ENCODE measurements at places on chromosomes 6 and 20.

DNA sequence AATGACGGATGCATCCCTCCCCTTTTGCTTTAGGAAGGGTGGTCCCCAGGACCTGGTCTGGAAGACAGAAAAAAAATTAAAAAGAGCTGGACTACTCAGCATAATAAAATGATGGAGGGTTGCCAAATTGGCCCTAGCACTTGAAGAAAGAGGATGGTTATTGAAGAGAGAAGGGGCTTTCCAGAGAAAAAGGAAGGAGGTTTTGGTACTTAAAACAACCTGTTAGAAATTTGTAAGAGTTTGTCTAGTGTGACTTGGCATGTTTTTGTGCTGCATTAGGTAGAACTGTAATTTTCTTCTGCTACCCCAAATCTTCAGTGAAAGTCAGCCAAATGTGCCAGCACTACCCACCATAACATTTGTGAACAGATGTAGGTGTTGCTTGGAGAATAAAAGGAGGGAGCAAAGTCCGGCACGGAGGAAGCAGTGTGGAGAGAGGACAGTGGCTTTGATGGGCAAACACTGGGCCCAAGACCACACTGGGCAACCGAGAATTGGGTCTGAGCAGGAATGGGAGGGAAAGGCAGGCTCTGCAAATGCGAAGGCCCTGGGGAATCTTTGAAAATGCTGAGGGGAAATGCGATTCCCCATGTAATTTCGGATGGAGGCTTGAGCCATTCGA, 160.9 kb downstream of the QRSL1 start:
- no peak overlapping the region for H3K27ac ChIP-seq
- no peak for DNase-seq
- H3K36me3 ChIP-seq: no peaks in the 10 kb centered on the region
- H3K27me3 ChIP-seq: no peaks in the 10 kb centered on the region
- no peaks in the 10 kb centered on the region for H3K4me1 ChIP-seq

- no peaks in the 10 kb centered on the region for H3K27me3 ChIP-seq
- no peaks in the 10 kb centered on the region for H3K36me3 ChIP-seq
- no peak for DNase-seq
- peaks cover 47% of the 10 kb centered on the region for H3K4me1 ChIP-seq
These were observed 26.0 kb upstream of the PI16 start for GRCh38 chr6:36928547-36928918.

GRCh38 chr6:129860908-129861665, at the start of gene TMEM244:
TSS of gene TMEM244 (minus strand) at chr6:129861315. CDS start at chr6:129861188, 127 bp downstream.
- H3K36me3 ChIP-seq: no peaks in the 10 kb centered on the region
- H3K27ac ChIP-seq: peak within 1 kb of the TSS; percentile 22
- no peaks in the 10 kb centered on the region for H3K27me3 ChIP-seq
- DNase-seq: no peak
- H3K4me1 ChIP-seq: no peaks in the 10 kb centered on the region
- H3K4me3 ChIP-seq: peak within 1 kb of the TSS; percentile 14

DNA sequence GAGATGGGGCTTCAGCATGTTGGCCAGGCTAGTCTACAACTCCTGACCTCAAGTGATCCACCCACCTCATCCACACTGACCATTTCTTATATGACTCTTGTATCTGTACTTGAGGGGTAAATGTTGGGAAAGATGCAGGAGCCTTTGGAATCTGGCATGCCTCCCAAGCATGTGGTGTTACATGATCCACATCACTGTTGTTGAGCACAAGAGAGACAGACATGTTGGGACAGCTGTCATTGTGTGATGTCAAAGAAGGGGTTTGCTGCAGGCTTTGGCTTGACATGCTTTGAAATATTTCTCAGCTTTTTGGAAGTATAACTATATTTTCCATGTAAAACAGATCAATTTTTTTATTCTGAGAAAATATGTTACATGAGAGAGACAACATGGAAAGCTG, 139.9 kb downstream of the MOXD1 start:
- H3K4me1 ChIP-seq: no peaks in the 10 kb centered on the region
- H3K4me3 ChIP-seq: no peak overlapping the region
- no peaks in the 10 kb centered on the region for H3K36me3 ChIP-seq
- no peak overlapping the region for H3K27ac ChIP-seq
- no peak for DNase-seq
- H3K27me3 ChIP-seq: no peaks in the 10 kb centered on the region

GRCh38 chr6:53378208-53378607, 29.5 kb upstream of the ELOVL5 start:
- no peaks in the 10 kb centered on the region for H3K36me3 ChIP-seq
- no peaks in the 10 kb centered on the region for H3K4me1 ChIP-seq
- DNase-seq: no peak

GRCh38 chr6:38113825-38114576, 294.5 kb downstream of the ZFAND3 start:
- no peak overlapping the region for H3K4me3 ChIP-seq
- no peak for DNase-seq
- H3K27me3 ChIP-seq: no peaks in the 10 kb centered on the region

- H3K4me1 ChIP-seq: no peaks in the 10 kb centered on the region
- H3K27me3 ChIP-seq: no peaks in the 10 kb centered on the region
- no peak overlapping the region for H3K4me3 ChIP-seq
- no peaks in the 10 kb centered on the region for H3K36me3 ChIP-seq
- DNase-seq: no peak
These were observed 481.4 kb downstream of the MAFB start for GRCh38 chr20:40207655-40208054.

DNA sequence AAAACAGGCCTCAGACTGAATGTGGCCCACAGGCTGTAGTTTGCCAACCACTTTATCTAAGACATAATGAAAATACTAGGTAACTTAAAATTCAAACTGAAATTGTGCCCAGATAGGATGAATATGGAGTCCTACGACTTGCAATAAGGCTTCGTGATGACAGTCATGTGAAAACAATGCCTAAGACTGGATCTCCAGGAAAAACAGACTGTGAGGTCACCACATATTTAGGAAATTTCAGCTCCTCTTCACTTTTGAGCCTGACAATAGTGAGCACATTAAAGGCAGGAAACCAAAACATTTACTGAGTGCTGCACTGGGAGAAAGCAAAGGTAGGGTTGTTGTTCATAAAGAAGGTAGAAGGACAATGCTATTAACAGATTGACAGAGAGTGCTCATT, 50.0 kb downstream of the RTN4IP1 start:
- no peaks in the 10 kb centered on the region for H3K27me3 ChIP-seq
- no peaks in the 10 kb centered on the region for H3K4me1 ChIP-seq
- H3K4me3 ChIP-seq: no peak overlapping the region
- H3K36me3 ChIP-seq: no peaks in the 10 kb centered on the region
- H3K27ac ChIP-seq: no peak overlapping the region

GRCh38 chr20:47318586-47319516, 37.6 kb downstream of the ZMYND8 start:
- DNase-seq: peak; percentile 98
- peak overlapping the region; percentile 19 for H3K4me3 ChIP-seq
- no peaks in the 10 kb centered on the region for H3K27me3 ChIP-seq
- H3K4me1 ChIP-seq: peaks cover 84% of the 10 kb centered on the region
- H3K27ac ChIP-seq: peak overlapping the region; percentile 99

DNA sequence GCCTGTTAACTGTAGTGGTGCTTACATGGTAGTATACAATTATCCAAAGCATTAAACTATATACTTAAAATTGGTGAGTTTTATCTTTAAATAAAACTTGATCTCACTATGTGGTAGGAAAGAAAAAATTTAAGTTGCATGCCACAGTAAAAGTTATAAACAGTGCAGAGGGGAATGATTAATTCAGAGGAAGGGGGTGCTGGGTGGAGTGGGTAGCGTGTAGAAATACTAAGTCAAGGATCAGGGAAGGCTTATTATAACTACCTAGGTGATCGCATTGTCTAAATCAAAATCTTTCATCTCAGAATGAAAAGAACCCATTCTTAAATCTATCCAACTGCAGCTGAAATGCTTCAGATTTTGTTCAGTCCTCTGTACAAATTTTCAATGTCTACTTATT, 428.3 kb downstream of the ADGRB3 start:
- H3K36me3 ChIP-seq: no peaks in the 10 kb centered on the region
- H3K27me3 ChIP-seq: no peaks in the 10 kb centered on the region
- no peak overlapping the region for H3K27ac ChIP-seq
- H3K4me3 ChIP-seq: no peak overlapping the region

DNA sequence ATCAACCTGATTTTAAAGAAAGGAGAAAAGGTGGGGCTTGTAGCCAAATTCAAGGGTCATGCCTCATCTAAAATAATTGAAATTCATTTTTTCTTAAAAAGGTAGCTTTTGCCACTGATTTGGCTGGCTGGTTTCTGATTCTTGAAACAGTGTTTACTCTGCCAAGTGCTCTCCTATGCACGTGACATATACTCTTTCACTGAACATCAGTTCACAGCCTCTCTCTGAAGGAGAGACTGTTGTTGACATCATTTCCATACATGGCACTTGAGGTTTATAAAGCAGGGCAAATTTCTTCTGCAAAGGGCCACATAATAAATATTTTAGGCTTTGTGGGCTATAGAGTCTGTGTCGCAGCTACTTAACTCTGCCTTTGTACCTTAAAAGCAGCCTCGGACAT, 40.4 kb upstream of the DOK5 start:
- H3K27me3 ChIP-seq: no peaks in the 10 kb centered on the region
- DNase-seq: no peak
- H3K4me3 ChIP-seq: no peak overlapping the region
- no peaks in the 10 kb centered on the region for H3K4me1 ChIP-seq
- H3K36me3 ChIP-seq: no peaks in the 10 kb centered on the region
- H3K27ac ChIP-seq: no peak overlapping the region

DNA sequence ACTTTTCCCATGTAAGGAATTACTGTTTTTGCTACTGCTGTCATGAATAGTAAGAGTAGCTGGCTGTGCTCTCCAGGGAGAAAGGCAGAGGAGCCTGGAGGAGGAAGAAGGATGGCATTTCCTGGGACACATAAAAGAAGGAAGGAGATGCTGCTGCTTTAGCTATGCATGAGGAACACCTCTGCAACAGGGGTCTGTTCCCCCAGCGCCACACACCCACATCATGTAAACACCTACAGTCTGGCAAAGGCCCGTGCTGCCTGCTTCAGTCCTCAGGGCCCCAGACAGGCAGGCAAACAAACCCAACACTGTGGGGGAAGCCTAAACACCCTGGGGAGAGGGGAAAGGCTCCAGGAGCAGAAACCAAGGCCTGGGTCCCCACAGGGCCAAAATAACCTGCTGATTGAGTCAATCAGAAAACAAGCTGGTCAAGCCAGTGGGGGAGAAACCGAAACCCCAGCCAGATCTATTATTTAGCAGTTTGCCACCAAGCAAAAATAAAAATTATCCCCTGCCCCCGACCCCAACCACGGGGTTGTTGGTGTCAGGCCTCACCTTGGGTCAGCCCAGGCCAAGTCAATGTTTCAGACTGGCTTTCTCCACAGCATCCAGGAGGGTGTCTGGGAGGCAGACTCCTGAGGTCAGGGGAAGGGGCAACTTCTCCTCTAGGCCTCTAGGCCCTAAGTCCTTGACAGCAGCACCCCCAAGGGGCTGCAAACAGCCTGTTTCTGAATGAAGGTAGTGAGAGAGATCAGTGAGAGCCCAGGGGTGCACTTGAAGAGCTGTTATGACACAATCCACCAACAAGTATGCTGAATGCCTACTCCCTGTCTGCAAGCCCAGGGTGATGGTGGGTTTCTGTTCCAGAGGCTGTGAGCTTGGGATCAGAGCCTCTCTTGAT, 34.6 kb upstream of the SCUBE3 start:
- no peaks in the 10 kb centered on the region for H3K27me3 ChIP-seq
- no peak for DNase-seq
- peaks cover 25% of the 10 kb centered on the region for H3K4me1 ChIP-seq
- H3K36me3 ChIP-seq: no peaks in the 10 kb centered on the region

GRCh38 chr6:79215213-79215824, 19.2 kb downstream of the HMGN3 start:
- H3K4me3 ChIP-seq: no peak overlapping the region
- H3K36me3 ChIP-seq: no peaks in the 10 kb centered on the region
- DNase-seq: no peak
- no peak overlapping the region for H3K27ac ChIP-seq
- peaks cover 10% of the 10 kb centered on the region for H3K4me1 ChIP-seq

DNA sequence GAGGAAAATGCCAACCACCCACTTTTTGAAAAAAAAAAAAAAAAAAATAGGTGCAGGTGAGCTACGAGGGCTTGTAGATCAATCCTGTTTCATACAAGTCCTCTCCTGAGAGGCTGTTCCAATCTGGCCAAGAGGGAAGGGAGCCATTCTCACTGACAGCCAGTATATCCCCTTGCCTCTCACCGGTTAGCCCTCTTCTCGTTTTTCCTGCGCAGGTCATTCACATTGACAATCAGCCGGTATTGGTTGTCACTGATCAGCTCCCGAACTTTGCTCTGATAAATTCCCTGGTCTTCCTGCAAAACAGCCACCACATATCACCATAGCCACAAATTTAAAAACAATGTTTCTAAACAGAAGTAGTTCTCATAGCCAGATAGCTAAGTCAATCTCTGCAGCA, 1.4 kb downstream of the MCM3 start:
- H3K36me3 ChIP-seq: peaks cover 34% of the 10 kb centered on the region
- peaks cover 23% of the 10 kb centered on the region for H3K4me1 ChIP-seq
- no peaks in the 10 kb centered on the region for H3K27me3 ChIP-seq
- DNase-seq: peak; percentile 77
- no peak overlapping the region for H3K27ac ChIP-seq
- no peak overlapping the region for H3K4me3 ChIP-seq

GRCh38 chr6:120614723-120615122, 719.6 kb downstream of the TBC1D32 start:
- DNase-seq: no peak
- no peaks in the 10 kb centered on the region for H3K4me1 ChIP-seq
- H3K27ac ChIP-seq: no peak overlapping the region

GRCh38 chr6:134882426-134883038, 67.4 kb downstream of the ALDH8A1 start:
- H3K36me3 ChIP-seq: no peaks in the 10 kb centered on the region
- no peak overlapping the region for H3K4me3 ChIP-seq
- no peaks in the 10 kb centered on the region for H3K27me3 ChIP-seq
- no peak for DNase-seq
- H3K4me1 ChIP-seq: no peaks in the 10 kb centered on the region

GRCh38 chr20:51393571-51393970, 148.9 kb downstream of the NFATC2 start:
- no peaks in the 10 kb centered on the region for H3K27me3 ChIP-seq
- no peak overlapping the region for H3K4me3 ChIP-seq
- DNase-seq: no peak
- peaks cover 27% of the 10 kb centered on the region for H3K4me1 ChIP-seq
- no peak overlapping the region for H3K27ac ChIP-seq

GRCh38 chr20:50434321-50434652, 75.9 kb upstream of the PTPN1 start:
- H3K4me1 ChIP-seq: peaks cover 13% of the 10 kb centered on the region
- H3K4me3 ChIP-seq: no peak overlapping the region
- H3K36me3 ChIP-seq: no peaks in the 10 kb centered on the region
